GM18507 (cell line): ENCODE measurements at places on chromosomes 2 and 18.

GRCh38 chr2:235478609-235479008, 15.2 kb upstream of the AGAP1 start:
- no peak for DNase-seq

- DNase-seq, result no peak
Measured at GRCh38 chr2:68734688-68735525, at the start of gene ARHGAP25. ARHGAP25 (plus strand) TSS chr2:68734811; CDS start chr2:68735200, 389 bp downstream.

DNA sequence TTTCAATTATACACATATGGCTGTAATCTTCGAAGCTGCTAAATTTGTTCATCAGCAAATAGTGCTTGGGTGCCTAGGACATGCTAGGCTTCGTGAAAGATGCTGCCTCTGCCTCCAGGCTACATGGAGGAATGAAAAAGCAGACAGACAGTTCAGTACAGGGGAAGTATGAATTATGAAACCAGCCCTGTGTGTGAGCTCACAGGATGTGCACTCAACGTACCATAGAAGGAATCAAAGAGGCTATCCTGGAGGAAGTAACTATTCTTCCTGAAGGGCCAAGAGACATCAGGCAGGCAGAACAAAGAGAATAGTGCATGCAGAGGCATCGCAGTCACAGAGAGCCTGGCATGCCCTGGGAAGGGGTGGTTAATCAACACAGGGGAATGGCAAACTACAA, 61.4 kb downstream of the DYM start:
- no peak for DNase-seq

DNA sequence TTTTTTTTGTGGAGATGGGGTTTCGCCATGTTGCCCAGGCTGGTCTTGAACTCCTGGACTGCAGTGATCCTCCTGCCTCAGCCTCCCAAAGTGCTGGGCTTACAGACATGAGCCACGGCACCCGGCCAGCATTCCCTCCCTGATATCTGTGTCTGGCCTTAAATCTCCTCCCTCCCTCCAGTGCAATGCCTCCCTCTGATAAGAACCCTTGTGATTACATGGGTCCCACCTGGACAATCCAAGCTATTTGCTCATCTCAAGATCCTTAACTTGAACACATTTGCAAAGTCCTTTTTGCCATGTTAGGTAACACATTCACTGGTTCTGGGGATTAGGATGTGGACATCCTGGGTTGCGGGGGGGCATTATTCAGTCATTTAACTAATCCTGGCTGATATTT, 40.5 kb upstream of the CREB1 start:
- DNase-seq, result no peak

DNA sequence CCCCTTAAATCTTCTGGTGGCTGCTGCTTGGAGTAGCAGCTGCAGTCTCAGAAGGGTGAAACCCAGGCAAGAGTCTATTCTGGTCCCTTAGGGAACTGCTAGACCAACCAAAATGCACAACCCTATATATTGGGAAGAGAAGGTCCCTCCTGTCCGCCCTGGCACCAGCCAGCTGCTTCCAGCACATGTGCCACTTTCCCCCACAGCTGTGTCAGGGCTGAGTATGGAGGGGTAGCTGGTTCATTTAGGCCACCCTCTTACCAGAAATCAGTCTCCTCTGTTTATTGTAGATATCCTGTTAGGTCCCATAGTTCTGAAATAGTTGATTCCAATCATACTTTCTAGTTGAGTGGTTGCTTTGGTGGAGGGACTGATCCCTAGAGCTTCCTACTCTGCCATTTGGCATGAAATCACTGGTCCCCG, 68.9 kb downstream of the BIRC6 start:
- no peak for DNase-seq

- no peak for DNase-seq
Measured at GRCh38 chr2:70965506-70965905, 12.9 kb upstream of the ANKRD53 start.

- DNase-seq, result no peak
Measured at GRCh38 chr2:185187421-185187820, 551.2 kb upstream of the FSIP2 start.

DNA sequence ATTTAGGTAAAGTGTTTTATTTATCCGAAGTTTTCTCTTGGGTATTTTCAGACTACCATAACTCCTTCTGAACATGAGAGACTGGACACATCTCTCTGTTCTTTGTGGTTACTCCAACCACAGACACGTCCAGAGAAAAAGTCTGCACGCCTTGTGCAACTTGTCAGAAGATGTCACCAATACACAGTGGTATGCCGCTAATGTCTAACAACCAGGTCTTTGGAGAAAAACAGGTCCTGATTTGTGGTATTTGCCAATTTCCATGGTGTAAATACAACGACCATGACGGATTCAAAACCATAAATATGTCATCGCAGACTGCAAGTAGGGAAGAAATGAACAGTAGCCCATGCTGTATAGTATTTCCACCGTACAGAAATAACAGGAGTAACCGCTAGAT, 620.6 kb upstream of the ID2 start:
- no peak for DNase-seq

DNA sequence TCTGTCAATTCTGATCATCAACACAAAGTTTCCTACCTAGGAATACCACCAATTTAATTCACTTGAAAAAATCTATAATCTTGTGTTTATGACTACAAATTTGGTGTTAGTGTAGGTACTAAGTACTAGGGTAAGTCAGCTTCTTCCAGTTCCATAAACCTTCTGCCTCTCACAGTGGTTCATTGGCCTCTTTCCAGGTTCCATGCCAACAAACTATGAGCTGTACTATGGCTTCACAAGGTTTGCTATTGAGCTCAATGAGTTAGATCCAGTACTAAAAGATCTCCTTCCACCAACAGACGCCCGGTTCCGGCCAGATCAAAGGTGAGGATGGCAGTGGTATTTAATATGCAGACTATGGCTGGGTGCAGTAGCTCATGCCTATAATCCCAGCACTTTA, 58.8 kb downstream of the PRKRA start:
- no peak for DNase-seq

- no peak for DNase-seq
Measured at GRCh38 chr2:40436093-40436475, 15.8 kb downstream of the SLC8A1 start.

DNA sequence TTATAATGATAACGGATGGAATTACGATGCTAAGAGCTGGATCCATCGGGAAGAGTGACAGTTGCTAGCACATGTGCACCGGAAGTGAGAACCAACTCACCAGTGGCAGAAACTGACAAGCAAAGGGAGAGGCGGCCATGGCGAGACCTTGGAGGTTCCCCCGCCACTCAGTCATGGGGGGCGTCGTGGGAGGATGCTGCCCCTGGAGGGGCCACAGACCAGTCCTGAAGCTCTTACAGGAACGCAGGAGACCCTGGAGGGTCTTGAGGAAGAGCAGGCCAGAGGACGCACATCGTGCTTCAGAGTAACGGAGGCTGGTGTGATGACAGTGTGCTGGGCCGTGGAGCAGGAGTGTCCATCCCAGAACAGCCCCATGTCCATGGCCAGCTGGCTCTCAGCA, 53.1 kb upstream of the KCNG2 start:
- DNase-seq, result no peak
